ENCODE measurements at places on chromosomes 3 and 15. TPM values are rescaled to one million over a fixed set of nuclear protein-coding genes. Genes with fewer than 3 reads are reported as not detected.

Gene CYP8B1
- total RNA-seq = not detected

Gene PLS1
- 31.6 TPM for total RNA-seq

Gene CCDC39
- not detected for total RNA-seq

Gene PSTPIP1
- not detected for total RNA-seq

Gene HDDC3
- 17.6 TPM for total RNA-seq

Gene SCN5A
- 0.17 TPM for total RNA-seq

Gene DZIP1L
- total RNA-seq = 9.7 TPM

Gene IMPG2
- total RNA-seq = 0.21 TPM

Gene RBP2
- total RNA-seq = not detected

- no peak for DNase-seq
Observed at GRCh38 chr3:40437889-40438288, 19.2 kb upstream of the RPL14 start.

DNA sequence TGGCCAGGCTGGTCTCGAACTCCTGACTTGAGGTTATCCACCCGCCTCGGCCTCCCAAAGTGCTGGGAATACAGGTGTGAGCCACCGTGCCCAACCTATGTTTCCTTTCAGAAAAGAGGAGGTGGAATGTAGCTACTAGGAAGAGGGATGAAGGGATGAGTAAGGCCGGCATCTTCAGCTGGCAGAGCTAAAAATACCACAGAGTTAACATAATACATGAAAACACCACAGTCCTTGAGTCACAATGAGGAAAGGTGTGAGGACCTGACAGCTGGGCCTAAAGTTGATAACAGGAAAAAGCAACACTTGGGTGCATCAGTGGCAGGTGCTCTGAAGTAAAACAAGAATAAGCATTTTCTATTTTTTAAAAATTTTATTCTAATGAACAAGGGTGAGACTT is 392.2 kb downstream of the DIPK2A start:
- DNase-seq = no peak

DNA sequence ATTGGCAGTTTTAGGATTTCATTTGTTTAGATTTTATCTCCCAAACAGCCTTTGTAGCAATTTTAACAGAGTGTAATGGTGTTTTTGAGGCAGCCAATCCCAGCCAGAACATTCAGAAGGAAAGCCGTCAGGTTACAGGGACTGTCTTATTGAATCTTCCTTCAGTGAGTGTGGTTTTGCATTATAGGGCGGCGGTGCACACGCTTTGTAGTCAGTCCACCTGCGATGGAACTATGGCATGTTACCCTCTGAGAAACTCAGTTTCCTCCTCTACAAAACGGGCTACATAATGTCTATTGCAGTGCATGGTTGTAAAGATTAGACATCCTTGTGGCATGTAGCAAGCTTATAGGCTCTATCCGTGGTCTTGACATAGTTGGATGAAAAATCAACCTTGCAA is 1.0 kb downstream of the LRRC28 start:
- no peak for DNase-seq

DNA sequence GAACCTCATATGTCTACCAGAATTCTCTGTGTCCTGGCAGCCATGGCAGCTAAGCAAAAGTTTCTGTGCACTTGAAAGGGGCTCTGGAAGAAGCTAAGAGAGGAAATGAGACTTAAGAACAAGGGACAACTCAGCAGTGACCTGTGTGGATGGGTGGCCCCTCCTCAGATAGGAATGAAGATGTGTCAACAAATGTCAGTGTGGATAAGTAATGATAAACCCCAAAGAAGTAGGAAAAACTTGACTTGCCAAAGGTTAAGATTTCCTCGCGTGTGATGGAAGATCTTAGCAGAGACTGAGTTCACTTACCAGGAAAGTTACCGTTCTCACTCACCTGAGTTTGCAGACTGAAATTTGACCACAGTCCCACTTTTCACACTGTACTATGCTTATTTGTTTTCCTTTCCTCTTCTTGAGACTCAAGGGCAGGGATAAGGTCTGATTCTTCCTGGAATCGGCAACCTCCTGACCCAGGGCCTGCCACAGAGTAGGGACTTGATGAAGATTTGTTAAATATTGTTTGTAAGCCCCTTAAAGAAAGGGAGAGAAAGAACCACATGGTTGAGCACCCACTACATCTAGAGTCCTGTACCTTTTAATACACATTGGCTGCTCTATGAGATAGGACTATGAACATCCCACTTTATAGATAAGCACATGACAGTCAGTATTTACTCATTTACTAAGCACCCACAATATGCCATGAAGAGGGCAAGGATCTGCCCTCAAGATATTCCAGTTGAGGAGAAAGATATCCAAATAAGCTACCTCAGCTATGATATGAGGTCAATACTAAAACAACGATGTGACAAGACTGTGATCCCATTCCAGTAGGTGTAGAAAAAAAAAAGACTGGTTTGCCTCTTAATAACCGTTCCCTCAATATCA is 7.3 kb upstream of the HRH1 start:
- no peak for DNase-seq

DNA sequence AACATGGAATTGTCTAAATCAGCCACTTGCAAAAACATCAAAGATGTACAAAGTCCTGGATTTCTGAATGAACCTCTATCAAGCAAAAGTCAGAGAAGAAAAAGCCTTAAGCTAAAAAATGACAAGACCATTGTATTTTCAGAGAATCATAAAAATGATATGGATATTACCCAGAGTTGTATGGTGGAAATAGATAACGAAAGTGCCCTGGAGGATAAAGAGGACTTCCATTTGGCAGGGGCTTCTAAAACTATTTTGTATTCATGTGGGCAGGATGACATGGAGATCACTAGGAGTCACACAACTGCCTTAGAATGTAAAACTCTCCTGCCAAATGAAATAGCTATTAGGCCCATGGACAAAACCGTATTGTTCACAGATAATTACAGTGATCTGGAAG is 29.3 kb downstream of the KNL1 start:
- no peak for DNase-seq

DNA sequence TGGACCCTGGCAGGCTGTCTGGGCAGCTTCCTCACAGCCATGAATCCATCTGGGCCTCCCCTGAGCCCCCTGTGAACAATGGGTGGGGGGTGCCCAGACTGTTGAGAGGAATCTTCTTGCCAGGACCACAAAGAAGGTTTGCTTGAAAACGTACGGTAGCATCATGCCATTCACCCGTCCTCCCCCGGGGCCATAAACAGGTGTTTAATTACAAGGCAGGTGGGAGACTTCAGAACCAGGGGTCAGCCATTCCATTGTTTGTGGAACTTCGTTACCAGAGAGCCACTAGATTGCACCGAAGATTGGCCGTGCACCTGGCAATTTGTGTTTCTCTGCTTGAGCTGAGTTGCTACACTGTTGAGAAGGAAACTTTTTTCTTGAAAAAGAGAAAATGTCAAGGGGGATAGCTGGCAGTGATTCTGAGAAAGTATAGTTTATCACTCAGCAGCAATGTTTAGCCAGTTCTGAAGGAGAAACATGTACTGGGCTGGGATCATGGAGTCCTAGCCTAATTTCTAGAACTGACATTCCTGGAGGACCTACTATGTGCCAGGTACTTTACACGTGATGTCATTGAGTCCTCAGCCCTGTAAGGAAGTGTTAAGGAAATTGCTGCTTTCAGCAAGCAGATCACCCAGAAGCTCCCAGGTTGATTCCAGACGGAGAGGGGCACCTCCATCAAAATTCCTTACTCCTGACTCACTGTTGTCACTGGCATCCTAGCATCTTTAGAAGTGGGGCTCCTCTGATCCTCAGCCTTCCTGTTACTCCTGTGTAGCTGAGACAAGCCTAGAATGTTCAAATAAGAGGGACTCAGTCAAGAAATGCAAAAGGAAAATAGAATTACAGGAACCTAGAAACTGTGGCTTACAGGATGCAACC is 103.8 kb upstream of the UBE2E1 start:
- peak; percentile 46 for DNase-seq

DNA sequence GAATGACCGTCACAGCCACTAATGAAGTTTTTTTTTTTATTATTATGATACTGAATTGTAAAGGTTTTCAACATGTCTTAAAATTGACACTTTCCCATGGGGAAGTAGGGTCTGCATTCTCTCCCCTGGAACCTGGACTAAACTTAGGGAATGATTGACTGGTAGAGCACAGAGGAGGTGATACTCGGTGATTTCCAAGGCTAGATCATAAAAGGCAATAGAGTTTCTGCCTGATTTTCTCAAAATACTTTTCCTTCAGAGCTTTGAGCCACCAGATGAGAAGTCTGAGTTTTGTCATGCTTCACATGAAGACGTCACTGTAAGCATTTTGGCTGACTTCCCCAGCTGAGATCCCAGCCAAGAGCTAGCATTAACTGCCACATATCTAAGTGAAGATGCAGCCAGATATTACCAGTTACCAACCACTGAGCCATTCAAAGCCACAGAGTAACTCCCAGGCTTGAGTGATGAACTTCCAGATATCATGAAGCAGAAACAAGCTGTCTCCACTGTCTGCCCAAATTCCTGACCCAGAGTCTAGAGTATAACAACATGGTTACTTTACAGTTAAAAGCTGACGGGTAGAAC is 105.8 kb downstream of the LSAMP start:
- DNase-seq = peak; percentile 82

- no peak for DNase-seq
Observed at GRCh38 chr3:145696011-145696410, 465.0 kb downstream of the PLOD2 start.

DNA sequence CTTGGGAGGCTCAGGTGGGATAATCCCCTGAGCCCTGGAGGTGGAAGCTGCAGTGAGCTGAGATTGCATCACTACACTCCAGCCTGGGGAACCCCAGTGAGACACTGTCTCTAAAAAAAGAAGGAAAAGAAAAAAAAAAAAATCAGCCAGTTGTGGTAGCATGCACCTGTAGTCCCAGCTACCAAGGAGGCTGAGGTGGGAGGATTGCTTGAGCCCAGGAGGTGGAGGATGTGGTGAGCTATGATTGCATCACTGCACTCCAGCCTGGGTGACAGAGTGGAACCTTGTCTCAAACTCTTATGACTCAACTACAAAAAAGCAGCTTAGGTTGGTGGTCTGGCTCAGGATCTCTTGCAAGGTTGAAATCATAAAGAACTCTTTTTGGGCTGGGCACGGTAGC is 19.3 kb upstream of the GPX1 start:
- peak; percentile 75 for DNase-seq

GRCh38 chr3:129934234-129935123 is 40.0 kb upstream of the TRH start:
- peak; percentile 42 for DNase-seq

DNA sequence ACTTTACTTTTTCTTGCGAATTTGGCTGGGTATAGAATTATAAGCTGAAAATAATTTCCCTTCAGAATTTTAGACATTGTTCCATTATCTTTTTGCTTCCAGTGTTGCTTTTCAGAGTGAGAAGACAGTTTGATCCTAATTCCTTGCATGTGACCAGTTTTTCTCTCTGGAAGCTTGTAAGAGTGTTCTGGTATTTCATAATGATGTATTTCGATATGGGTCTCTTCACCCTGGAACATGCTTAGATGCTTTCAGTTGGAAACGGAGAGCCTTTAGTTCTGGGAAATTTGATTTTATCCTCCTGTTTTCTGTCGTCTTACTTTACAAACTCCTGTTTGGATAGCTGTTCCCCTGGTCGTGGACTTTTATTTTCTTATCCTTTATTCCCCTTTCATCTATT is 13.9 kb downstream of the ALPK3 start:
- no peak for DNase-seq

DNA sequence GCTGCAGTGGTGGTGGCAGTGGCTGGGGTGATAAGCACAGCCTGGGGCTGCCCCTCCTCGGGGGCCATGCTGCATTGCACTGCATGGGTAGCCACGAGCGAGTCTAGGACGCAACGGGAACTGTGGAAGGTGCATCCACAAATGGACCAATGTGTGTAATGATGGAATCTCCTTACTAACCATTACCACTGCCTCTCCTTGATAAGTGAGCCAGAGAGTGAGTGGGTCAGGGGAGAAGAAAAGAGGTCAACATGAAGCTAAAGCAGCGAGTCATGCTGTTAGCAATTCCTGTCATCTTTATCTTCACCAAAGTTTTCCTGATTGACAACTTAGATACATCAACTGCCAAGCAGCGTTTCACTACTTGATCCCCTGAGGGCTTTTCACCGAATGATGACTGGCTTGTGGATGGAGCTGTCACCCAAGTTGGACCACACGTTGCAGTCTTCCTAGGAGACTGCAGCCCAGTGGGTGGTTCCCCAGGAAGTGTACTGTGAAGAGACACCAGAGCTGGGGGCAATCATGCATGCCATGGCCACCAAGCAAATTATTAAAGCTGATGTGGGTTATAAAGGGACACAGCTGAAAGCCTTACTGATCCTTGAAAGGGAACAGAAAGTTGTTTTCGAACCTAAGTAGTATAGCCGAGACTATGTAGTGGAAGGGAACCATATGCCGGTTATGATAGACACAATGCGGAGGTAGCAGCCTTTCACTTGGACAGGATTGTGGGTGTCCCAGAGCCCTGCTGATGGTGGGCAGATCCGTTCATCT is 20.6 kb downstream of the SAMD7 start:
- DNase-seq = no peak

DNA sequence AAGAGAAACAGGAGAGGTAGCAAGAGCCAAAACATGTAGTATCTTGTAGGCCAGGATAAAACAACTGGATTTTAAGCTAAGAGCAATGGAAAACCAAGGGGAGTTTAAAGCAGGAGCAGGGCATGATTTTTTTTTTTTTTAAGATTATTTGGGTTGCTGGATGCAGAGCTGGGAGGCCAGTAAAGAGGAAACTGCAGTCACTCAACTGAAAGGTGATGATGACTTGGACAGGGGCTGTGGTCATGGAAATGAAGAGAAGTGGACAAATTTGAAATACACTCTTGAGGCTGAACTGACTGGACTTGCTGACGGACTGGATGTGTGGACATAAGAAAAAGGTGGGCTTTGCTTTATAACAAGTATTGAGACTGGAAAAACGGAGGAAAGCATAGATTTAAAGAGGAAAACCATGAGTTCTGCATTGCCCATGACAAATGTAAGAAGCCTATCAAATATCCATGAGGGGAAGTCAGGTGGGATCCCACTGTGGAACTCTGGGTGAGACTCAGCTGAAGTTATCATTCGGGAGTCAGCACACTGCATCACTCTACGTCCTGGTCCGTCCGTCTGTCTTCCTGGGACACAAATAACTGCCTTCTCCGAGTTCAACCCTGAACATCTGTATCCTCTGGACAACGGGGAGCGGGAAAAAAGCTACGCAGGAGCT is 688 bp downstream of the XPC start:
- no peak for DNase-seq

All from Daoy (cell line).